NCI-H187 treated with DMSO at 0.1 percent for 48 hours (cell line): ENCODE measurements at places on chromosomes 16 and 17.

DNA sequence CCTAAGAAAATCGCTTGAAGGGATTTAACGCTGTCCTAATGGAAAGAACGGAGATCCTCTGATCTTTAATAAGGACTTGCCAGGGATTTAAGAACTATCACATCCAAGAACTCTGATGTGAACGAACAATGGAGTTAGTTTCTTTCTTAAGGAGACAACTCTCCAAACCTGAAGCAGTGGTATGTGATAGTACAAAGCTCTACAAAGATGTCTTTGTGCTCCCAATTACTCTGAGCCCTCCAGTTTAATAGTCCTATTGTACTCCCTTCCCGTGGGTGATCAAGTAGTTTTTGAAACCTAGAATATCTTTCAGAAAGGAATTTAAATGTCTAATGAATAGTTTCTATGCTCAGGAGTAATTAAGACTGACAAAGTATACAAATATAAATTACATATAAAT is 123.8 kb downstream of the FTO start:
- DNase-seq, result no peak

DNA sequence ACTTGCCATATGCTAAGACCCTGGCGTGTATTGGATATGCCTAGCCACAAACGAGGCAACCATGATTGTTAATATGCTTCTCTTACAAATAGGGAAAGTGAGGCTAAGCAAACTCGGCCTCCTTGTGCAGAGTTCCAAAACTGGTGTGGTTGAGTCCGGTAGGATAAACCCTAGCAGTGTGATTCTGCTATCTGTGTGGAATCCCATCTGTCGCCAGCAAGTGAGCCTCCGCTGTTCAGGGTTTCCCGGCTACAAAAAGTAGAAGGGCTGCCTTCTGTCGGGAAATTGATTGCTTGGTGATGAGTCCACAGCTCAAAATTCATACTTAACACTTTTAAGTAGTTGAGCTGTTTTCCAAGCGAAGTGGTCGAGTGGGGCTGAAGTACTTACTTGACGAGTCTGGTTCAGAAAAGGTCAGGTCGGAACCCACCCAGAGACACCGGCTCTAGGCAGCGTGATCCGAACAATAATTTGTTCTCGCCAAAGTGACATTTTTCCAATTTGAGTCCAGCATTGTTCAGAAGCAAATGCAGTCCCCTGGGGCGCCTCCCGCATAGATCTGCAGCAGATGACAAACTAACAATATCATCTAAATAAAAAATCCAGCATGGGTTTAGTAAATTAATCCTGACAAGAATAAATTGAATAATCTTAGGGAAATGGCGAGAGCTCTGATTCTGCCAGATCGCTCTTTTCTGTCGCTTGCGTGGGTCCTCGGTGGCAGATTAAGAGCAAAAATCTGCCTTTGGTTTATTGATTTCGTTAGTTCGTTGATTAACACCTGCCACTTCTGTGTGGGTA is 686.7 kb upstream of the RBFOX1 start:
- no peak for DNase-seq

DNA sequence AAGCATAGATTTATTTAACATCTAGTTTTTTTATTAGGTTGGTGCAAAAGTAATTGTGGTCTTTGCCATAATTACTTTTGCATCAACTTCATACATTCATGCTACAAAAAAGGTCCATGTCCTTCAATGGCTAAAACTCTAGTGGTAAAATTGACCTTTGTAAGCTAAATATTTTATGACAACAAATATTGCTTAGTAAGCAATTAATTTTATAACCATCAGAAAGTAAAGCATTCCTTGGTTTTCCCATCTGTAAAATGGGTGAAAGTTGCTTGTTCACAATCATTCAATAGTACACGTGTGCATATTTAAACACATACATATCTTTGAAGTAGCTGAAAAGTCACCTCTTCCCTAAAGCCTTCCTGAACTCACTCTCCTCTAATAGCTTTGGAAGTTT is 789.6 kb downstream of the CDH8 start:
- DNase-seq, result no peak

DNA sequence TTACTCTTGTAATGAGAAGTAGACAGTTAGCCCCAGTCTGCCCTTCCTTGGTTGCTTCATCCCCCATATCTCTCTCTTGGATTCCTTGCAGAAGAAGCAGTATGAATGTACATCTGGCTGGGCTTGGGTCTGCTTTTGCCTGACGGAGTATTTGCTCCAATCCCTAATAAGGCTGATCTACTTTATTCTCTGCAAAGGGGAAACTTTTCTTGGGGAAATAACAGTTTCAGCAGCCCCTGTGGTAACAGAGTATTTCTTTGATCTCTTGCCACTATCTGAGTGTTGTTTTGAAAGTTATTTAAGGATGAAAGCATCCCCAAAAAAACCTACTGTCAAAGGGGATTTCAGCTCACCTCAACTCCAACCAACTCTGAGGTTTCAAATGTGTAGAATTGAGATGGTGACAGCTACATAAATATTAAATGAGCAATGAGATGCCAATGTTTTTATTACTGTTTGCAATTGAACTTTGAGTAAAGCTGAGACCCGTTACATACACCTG is 168.9 kb upstream of the NOG start:
- no peak for DNase-seq

GRCh38 chr17:38464251-38464722 is 36.0 kb downstream of the ARHGAP23 start:
- DNase-seq, result no peak

DNA sequence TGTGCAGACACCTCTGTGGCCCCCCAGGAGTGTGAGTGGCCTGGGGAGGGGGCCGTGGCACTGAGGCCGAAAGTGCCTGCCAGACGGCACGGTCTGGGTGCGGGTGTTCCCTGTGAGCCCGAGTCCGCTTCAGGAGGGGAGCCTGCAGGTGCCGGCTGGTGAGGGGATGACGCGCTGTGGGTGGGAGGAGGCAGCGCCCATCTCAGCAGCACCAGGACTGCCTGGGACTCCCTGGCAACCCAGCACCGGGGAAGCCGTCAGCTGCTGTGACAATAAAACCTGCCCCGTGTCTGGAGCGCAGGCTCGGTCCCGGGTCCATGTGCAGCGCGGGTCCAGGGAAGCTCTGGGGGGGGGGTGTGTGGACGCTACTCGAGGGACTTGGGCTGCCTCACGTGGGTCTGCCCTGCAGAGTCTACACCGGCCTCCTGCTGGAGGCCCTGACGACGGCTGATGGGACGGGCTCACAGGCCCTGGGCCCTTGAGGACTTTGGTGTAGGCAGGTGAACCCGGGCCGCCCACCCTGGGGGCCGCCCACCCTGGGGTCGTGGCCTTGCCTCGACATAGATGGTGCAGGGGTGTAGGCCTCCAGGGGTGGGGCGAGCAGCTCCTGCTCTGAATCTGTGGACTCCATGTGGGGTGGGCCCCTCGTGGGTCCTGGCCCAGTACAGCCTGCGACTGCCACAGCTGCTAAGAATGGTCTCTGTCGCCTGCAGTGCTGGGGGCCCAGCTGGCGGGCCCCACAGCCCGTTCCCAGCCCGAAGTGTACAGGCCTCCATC is 5.9 kb upstream of the RAB40C start:
- DNase-seq, result no peak

DNA sequence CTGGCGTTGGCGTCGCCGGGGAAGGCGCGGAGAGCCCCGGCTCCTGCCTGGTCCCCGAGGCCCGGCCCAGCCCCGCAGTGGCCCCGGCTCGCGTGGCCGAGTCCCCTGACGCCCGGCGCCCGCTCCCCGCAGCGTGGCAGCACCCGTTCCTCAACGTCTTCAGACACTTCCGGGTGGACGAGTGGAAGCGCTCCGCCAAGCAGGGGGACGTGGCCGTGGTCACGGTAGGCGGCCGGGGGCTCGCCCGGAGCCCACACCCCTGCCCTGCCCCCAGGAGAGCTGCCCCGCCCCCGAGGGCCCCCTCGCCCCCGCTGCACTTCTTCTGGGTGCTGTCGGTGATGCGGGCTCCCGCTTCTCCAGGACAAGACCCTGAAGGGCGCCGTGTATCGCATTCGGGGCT is 466 bp downstream of the WDR90 start:
- no peak for DNase-seq

DNA sequence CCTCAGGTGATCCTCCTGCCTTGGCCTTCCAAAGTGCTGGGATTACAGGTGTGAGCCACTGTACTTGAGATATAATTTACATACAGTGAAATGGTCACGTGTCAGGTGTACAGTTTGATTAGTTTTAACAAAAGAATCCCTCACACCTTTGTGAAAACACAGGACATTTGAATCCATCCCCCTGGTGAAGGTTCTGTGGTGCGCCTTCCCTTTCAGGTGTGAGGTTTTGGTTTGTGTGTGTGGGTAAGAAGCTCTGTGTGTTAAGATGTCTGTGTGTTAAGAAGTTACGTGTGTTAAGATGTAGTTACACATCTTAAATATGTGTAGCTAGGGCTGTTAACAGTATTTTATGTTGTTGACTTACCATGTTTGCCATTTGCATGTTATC is 4.4 kb downstream of the SEC14L1 start:
- no peak for DNase-seq
